Body of pancreas (tissue), 4 donors: ENCODE measurements at places on chromosomes 12 and 14. TPM values are rescaled to one million over a fixed set of nuclear protein-coding genes. Genes with fewer than 3 reads are reported as not detected.

The SLC25A21 gene
- not detected for total RNA-seq

DNA sequence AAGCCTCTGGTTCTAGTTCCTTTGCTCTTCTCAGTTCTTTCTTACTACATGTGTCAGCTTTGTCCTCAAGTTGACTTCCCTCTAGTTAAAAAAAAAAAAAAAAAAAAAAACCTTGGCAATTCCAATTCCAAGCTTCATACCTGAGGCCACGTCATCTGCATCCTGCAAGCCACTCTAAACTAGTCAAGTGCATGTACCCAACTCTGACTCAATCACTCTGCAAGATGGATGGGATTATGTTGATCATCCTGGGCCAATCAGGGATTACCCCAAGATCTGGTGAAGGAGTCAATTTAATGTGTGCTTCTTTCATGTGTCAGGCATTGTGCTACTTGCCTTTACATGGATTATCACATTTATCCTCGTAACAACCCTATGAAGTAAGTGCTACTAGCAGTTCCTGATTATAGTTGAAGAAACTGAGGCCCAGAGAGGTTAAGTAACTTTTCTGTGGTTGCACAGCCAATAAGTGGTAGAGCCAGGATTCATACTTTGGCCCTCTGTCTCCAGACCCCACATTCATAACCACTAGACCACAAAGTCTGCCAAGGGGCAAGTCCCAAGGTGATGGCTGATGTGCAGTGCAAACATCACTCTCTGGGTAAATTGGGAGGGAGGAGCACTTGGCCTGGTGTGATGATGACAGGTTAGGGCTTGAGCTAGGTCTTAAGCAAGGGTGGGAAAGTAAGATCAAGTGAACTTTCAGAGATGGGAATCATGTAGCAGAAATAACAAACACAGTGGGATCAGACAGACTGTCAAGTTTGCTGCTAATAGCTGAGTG is 17.3 kb upstream of the CCND2 start:
- DNase-seq: no peak
- no peak overlapping the region for H3K27ac ChIP-seq
- H3K4me3 ChIP-seq: no peak overlapping the region
- H3K4me1 ChIP-seq: no peaks in the 10 kb centered on the region
- H3K27me3 ChIP-seq: no peaks in the 10 kb centered on the region

The GLIPR1L2 gene
- total RNA-seq: 1.6 TPM

DNA sequence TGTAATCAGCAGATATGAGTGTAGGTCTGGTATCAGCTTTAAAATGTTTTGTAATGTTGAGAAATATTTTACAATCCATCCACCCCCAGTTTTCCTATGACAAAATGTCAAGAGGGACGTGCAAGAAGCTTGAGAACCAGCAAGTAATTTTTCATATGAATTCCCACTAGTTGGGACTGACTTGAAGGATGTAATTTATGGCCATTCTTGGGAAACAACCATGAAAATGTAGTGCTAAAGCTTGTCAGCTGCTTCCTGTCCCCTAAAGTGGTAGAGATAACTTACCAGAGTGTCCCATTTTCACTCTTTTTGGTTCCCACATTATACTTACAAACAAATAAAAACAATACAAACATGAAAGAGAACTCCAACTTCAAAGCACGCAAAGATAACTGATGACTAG is 63.9 kb downstream of the RERG start:
- DNase-seq: no peak
- no peaks in the 10 kb centered on the region for H3K27me3 ChIP-seq
- no peak overlapping the region for H3K27ac ChIP-seq
- H3K4me3 ChIP-seq: no peak overlapping the region
- H3K36me3 ChIP-seq: no peaks in the 10 kb centered on the region
- peaks cover 8% of the 10 kb centered on the region for H3K4me1 ChIP-seq

The OAS2 gene
- 1.6 TPM for total RNA-seq

- peaks cover 8% of the 10 kb centered on the region for H3K4me1 ChIP-seq
- no peak overlapping the region for H3K27ac ChIP-seq
- no peaks in the 10 kb centered on the region for H3K36me3 ChIP-seq
- H3K4me3 ChIP-seq: no peak overlapping the region
These were observed 5.9 kb downstream of the KLHL33 start for GRCh38 chr14:20429801-20430669.
